Right renal cortex interstitium (tissue), 3 donors: ENCODE measurements at places on chromosomes 1 and 21. TPM values are rescaled to one million over a fixed set of nuclear protein-coding genes. Genes with fewer than 3 reads are reported as not detected.

- no peak for DNase-seq
Observed at GRCh38 chr1:214823311-214824117, 220.5 kb downstream of the CENPF start.

GRCh38 chr1:177965293-177965692, 4.6 kb downstream of the SEC16B start:
- no peak for DNase-seq

GRCh38 chr1:219090607-219091006, 83.1 kb upstream of the LYPLAL1 start:
- DNase-seq, result no peak

DNA sequence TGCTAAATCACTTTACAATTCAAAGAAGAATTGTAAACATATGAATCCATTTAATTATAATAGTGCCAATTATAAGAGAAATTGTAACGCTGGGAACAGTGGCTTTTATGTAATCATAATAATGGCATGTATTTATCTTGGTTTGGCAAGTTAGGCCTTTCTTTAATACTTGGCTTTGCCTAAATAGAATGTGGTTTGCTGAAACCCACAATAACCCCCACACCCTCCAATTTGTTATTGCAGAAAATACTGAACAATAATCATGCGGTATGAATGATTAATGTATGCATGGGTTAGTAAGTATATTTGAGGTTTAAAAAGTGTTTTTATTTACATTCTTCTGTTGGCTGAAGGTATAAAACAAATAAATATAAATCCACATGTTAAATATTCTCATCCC, 138.2 kb downstream of the NFIA start:
- no peak for DNase-seq

Gene LRRC8D
- polyA plus RNA-seq, result 40.4 TPM

Gene AMY1A
- polyA plus RNA-seq, result not detected

DNA sequence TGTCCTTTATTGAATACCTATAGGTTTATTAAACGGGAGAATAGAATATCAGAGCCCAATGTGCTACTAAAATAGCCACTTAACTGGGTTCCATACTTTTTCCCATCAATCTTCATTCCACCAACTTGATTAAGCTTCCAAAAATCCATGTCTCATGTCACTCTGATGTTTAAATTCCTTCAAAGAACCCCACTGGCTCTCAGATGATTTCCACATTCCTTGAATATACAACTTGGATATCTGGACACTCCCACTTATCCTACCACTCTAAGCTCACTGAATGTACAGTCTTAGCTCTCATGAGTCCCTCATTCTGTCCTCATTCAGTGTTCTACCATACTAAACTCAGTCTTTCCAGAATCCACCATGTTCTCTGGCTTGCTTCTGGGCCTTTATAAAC, 21.1 kb downstream of the COL11A1 start:
- no peak for DNase-seq

DNA sequence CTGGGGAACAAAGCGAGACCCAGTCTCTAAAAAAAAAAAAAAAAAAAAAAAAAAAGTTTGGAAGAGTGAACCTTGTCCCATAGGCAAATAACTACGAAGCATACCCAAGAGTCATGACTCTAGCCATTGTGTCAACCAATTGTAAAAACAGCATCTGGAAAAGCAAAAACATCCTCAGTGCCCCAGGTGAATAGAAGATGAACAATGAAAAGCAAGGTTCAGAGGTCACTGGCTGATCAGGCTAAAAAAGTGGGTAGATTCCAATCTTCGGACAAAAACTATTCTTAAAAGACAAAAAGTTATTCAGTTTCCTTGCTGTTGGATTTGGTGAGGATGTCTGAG, 11.1 kb upstream of the IRF2BP2 start:
- DNase-seq, result no peak

DNA sequence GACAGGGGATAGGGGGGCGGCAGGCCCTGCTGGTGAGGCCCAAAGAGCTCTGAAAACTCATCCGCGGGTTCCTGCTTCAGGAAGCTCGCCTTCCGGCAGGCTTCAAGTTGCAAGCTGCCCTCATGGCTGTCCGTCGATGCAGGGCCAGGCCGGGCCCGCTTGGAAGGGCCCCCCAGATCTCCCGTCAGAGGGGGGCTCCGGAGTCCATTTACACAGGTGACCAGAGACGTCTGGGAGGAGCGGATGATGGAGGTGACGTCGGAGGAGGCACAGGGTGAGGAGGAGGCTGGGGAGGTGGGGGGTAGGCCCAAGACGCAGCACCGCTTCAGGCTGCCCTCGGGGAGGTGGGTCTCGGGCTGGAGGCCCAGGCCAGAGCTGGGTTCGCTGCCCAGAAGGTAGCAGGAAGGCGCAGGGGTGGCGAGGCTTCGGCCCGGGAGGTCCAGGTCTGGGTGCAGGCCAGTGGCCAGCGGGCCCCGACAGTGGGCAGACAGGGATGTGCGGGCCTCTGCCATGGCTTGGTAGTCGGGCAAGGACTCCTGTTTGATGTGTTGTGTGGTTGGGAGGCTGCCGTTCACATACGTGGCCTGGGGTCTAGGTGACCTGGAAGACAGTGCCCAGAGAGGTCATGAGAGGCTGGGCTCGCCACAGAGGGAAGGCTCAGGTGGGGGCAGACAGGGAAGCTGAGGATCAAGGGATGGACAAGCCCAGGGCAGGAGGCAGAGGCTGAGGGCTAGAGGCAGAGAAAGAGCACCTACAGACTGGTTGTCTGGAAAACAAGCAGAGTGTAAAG, 135.4 kb downstream of the DMRTB1 start:
- DNase-seq, result no peak

- DNase-seq, result no peak
Observed at GRCh38 chr1:21552715-21553114, 43.5 kb downstream of the ALPL start.

Gene KCNC4
- 4.0 TPM for polyA plus RNA-seq

GRCh38 chr1:46302641-46303037, 777 bp downstream of the LRRC41 start:
- no peak for DNase-seq

GRCh38 chr1:213399695-213400094, 348.7 kb downstream of the RPS6KC1 start:
- DNase-seq, result no peak

GRCh38 chr1:30197639-30198450, 525.5 kb downstream of the MATN1 start:
- DNase-seq, result no peak

DNA sequence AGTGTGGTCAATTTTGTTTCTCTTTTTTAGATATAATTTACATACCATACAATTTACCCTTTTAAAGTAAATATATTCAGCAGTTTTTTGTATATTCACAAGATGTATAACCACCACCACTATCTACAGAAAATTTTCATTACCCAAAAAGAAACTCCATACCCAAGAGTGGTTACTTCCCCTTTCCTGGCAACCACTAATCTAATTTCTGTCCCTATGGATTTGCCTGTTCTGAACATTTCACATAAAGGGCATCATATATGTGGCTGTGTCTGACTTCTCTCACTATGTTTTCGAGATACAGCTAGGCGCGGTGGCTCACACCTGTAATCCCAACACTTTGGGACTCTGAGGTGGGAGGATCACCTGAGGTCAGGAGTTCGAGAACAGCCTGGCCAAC, 13.6 kb downstream of the PACC1 start:
- DNase-seq, result no peak

DNA sequence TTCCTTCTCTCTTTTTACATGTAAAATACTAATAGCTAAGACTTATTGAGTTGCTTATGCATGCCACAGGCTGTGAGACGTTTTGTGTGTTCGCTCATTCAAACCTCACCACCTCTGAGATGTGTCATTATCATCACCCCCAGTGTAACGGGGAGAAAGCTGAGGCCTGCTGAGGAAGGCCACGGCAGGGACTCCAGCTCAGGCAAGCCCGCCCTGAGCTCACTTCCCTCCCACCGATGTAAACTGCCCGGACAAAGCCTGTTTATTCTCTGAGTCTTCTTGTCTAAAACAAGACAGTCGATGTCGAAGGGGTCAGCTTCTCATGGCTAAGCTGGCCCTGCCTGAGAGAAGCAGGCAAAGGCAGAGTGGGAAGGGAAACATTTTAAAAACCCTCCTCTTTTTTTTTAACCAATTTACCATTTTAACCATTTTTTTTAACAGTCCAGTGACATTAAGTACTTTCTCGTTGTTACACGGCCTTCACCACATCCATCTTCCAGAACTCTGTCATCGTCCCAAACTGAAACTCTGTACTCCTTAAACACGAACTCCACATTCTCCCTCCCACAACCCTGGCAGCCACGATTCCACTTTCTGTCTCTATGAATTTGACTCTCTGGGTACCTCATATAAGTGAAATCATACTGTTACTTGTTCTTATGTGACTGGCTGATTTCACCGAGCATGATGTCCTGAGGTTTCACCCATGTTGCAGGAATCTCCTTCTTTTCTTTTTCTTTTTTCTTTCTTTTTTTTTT, 204.8 kb upstream of the GALNT2 start:
- DNase-seq, result no peak

- no peak for DNase-seq
Observed at GRCh38 chr1:150999051-150999674, 7.5 kb downstream of the MINDY1 start.

Gene MDM4
- 22.0 TPM for polyA plus RNA-seq

DNA sequence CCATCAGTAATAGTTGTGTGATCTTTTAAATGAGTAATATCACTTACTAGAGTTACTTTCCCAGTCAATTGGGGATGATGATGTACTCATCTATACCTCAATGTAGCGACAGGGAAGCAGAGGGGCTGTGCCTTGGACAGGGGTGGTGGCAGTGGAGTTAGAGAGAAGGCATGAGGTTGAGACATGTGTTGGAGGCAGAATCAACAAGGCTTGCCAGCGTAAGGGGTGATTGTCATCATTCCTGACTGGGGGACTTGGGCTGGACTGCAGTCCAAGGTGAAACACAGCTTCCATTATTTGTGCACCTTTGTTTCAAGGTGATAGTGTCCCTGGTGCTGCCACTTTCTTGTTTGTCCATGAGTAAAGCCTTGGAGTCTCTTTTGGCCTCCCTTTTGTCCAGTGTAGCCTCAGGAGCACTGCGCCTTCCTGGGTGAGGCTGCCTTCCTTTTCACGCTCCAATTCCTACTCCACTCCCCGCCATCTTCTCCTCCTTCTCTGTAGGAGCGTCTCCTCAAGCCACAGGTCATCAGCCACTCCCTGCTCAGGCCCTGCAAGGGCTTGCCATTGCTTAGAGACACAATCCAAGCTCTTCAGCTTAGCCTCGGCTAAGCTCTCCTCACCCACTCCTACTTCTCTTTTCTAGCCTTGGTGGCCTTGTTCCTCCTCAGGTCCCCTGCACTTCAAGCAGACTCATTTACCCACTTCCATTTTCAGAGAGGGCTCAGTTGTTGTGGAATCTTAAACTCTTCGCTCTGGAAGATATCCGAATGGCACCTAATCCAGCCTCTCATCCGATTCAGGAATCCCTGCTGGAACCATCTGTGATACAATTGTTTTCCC, 77.6 kb upstream of the CD34 start:
- no peak for DNase-seq

DNA sequence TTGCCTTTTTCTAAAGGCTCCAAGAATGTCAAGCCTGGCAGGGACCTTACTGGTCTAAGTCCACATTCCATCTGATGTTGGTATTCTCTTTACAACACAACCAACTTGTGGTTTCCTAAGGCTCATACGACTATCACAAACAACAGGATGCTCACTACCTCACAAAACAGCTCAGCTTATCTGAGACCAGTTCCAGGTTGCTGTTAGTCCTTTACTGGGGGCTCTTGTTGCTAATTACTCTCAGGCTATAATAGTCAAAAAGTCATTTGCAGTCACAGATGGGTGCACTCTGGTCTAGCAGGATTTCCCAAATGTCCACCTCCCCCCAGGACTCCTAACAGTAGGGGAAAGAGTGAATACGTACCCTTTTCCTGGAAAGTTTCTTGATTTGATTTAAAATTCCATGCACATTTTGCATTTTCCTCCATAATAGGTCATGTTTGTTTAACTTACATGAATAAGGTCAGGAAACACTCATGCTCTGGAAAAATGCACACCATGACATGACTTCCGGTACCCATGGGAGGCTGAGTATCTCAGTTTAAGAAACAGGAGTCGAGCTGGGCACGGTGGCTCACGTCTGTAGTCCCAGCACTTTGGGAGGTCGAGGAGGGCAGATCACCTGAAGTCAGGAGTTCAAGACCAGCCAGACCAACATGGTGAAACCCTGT, 16.0 kb downstream of the LCK start:
- no peak for DNase-seq

Gene ACBD6
- polyA plus RNA-seq, result 67.7 TPM

GRCh38 chr1:175314300-175314699, 121.7 kb upstream of the KIAA0040 start:
- DNase-seq, result no peak

Gene CRYAA
- 0.14 TPM for polyA plus RNA-seq

Gene MSH4
- 0.25 TPM for polyA plus RNA-seq

DNA sequence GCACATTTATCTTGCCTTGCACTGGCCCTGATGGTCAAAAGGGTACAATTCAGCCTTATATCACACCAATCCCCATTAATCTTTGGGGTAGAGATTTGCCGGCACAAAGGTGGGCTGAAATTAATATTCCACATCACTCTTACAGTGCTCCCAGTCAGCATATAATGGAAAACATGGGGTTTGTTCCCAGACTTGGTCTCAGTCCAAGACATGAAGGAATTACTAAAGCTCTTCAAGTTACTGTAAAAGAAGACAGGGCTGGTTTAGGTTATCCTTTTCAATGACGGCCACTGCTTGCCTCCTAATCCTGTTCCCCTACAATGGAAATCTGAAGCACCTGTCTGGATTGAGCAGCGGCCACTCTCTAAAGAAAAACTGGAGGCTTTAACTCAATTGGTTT, 160.7 kb downstream of the IER5 start:
- no peak for DNase-seq

GRCh38 chr1:6239213-6239752, 3.5 kb upstream of the ICMT start:
- DNase-seq, result no peak

Gene HSPA6
- 0.46 TPM for polyA plus RNA-seq

- no peak for DNase-seq
Observed at GRCh38 chr1:235468004-235468403, 36.2 kb downstream of the B3GALNT2 start.

Gene TSSK3
- polyA plus RNA-seq, result 1.2 TPM

Gene CCDC27
- polyA plus RNA-seq, result 0.10 TPM

DNA sequence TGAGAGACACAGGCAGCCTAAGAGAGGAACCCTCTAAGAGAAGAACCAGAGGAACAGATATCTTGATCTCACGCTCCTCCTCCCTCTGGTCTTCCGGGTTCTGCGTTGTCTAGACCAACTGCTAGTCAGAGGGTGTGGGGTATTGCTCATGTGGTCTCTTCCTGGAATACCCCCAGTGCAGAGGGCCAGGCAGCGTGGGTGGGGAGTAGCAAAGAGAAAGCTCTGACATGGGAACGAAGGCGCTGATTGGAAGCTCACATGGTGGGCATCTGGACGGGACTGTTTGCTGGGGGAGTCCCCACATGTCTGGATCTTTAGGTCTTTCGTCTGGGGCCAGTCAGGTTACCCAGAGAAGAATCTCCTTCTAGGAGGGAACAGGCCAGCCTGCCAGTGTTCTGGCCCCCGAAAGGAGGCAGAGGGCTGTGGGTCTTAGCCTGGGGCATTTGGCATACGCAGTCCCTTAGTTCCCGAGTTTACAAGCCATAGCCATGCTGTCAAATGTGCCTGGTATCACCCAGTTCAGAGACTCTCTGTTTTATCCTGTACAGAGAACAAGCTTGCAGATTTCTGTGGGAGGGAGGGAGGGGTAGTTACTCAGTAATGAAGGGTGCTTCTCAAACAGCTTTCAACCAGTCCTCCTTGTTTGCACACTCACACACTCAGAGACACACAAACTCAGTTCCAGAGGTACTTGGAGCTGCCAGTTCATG, 18.3 kb upstream of the IL6R start:
- DNase-seq, result no peak
